ENCODE measurements at places on chromosomes 16 and 17. TPM values are rescaled to one million over a fixed set of nuclear protein-coding genes. Genes with fewer than 3 reads are reported as not detected.

The NPW gene
- total RNA-seq, result not detected

DNA sequence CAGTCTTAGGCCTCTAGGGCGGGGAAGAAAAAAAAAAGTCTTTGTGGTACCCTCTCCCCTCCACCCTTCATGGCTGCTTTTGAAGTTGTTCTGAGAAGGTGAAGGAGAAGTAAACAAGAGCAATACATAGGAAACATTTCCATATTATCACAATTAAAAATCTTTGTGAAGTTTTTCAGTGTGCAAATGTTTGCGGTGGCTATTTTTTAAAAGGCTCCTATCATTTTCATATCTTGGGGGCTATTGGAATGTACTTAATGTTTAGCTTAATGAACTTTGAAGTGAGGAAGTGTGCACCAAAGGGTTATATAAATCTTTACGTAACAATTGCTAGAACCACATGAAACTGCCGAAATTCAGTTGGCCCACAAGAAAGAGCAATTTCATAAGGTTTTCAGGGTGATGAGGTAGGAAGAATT lies 7.6 kb downstream of the NOL11 start:
- no peak for DNase-seq

- no peak for DNase-seq
Observed at GRCh38 chr16:85172455-85173145, 60.3 kb upstream of the CIBAR2 start.

DNA sequence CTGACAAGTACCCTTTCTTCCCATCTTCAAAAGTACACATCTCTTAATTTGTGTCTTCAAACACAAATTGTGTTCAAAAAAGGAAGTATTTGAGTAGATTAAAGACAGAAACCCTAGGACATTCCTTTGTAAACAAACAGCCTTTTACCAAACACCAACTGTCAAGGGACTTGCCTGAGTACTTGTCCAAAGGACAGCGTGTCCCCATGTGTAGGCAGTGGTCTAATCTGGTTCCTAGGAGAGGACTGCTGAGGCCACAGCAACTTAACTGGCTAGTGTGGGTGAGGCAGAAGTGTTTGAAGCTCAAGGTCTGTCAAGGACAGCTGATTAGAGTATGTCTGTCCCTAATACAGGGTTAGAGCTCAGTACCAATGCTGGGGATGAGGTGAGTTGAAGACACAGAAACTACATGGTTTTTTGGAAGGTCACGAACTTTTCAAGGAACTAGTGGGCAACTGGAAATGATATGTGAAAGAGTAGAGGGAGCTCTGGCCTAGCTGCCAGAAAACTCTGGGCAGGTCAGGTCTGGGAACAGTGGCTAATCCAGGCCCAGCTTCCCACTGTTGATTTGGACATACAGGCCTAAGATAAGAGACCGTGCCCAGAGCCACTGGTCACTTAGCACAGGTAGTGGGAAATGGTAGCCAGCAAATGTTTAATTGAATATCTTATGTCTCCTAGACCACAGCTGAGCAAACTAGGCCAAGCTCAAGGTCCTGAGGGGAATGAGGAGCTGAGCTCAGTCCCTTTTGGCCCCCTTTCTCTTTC lies 10.1 kb downstream of the HMOX2 start:
- DNase-seq, result no peak

- no peak for DNase-seq
Observed at GRCh38 chr16:47861999-47862398, 293.8 kb downstream of the ABCC12 start.

The HOXB9 gene
- 2.1 TPM for total RNA-seq

The SKAP1 gene
- total RNA-seq, result 0.88 TPM

DNA sequence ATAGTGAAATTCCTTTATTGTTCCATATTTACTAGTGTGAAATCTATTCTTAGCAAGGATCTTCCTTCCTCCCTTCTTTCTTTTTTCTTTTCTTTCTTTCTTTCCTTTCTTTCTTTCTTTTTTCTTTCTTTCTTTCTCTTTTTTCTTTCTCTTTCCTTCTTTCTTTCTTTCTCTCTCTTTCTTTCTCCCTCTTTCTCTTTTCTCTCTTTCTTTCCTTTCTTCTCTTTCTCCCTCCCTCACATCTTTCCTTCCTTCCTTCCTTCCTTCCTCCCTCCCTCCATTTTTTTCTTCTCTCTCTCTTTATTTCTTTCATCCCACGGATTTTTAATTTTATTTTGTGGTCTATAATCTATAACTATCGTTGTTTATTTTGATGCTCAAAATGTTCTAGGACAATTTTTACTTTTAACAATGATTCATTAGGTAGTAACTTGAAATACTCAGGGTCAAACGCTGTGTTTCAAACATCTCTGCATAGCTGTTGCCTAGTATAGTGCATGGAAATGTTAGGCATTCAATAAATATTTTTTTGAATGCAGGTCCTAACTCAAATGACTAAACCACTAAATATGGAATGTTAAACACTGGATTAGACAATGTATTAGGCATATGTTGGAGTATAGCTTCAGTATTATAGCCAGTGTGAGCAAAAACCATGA lies 178.3 kb downstream of the MAP2K6 start:
- no peak for DNase-seq

GRCh38 chr16:4936181-4936990 lies 562 bp downstream of the PPL start:
- no peak for DNase-seq

Data from Caki2 (cell line).